Cerebellar nuclear complex (tissue), 1 donor: ENCODE measurements at places on chromosomes 2 and 18.

DNA sequence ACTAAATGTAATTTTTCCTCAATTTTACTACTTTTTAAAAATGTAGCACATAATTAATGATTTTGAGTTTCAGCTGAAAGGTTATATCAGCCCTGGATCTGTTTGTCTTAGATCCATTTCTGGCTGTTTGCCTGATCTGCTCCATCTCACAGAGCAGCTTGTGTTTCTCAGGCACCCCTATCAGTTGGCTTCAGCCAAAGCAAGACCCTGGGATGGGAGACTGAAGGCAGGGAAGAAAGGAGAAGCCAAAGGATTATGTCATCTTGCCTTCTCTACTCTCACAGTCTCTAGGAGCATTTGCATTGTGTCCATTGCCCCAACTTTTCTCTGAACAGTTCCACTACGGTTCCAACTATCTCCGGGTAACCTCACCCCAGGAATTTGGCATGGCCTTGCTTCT, 110.5 kb downstream of the CCDC148 start:
- no peak for DNase-seq

DNA sequence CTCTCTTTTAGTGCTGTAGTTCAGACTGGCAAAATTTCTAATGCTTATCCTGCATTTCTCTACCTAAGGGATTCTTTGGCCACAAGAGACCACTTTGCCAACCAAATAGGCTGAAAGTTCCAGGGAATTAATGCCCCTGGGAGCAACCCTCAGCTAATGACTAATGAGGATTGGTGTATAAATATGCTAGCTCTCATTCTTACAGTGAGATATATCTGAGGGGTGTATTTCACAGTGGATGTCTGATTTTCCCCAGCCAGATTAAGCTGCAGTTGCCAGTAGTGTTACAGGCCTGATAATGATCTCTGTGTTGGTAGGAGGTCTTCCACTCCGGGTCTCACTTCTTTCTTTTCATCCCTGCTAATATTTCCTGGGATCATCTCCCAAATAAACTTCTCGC, 90.4 kb downstream of the GULP1 start:
- DNase-seq: no peak

- DNase-seq: no peak
Observed at GRCh38 chr2:65112633-65113032, 17.3 kb downstream of the RAB1A start.

DNA sequence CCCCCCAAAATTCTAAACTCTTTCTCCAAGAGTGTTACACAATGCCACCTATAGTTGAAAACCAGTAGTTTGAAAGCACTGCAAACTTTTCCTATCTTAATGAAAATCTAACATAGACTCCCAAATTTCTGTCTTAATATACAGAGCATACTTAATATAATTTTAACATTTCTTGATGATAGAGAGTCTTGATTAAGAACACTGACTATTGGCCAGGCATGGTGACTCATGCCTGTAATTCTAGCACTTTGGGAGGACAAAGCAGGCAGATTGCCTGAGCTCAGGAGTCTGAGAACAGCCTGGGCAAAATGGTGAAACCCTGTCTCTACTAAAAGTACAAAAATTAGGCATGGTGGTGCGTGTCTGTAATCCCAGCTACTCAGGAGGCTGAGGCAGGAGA, 34.2 kb downstream of the ASXL2 start:
- DNase-seq: no peak

DNA sequence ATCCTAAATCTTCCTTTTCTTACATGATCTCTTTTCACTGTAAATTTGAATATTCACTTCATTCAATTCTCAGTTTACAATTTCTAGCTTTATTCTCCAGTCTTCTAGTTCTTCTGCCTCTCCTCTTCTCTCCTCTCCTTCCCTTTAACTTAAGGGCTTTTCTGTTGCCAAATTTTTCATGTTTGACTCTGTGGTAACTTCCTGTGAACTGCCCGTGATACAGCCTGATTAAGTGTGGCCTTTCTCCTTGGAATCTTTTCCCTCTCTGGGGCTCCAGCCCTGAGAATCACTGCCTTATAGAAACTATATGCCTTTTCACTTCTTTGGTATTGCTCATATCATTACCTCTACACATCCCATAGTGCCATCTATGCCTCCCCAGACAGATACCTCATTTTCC, 1923.8 kb upstream of the CELF4 start:
- no peak for DNase-seq

DNA sequence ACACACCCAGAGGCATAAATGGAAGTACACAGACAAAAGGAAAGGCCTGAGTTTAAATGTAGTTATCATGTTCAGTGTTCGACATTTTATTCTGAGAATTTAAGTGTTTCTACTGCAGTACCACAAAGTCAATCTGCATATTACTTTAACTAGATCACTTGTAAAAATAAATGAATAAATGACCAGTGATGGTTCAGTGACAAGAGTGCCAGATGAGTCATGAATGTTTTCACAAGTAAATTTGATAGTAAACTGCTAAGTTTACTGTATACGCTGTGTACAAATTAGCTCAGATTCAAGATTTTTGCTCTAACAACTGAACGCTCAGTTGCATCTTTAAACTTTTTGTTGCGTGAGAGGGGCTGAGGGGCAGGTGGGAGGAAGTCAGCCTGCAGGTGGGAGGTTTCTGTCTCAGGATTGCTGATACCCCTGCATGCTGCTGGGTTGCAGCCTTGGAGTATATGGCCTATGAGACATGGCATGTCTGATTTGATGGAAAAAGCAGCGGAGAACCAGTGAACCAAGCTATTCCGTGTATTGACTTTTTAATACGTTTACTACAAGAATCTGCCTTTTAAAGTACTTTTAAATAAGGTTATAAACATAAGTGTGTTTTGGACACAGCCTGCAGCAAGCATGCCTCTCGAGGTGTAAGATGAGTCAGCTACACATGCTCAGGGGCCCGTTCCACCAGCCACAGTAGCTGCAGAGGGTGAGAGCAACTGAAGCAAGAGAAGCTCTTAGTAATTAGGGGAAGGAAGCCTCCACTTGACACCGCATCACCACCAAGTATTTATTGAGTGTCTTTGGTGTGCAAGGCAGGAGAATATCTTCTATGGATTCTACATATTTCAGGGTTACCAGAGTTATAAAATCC, 245.1 kb downstream of the NEDD4L start:
- DNase-seq: no peak

DNA sequence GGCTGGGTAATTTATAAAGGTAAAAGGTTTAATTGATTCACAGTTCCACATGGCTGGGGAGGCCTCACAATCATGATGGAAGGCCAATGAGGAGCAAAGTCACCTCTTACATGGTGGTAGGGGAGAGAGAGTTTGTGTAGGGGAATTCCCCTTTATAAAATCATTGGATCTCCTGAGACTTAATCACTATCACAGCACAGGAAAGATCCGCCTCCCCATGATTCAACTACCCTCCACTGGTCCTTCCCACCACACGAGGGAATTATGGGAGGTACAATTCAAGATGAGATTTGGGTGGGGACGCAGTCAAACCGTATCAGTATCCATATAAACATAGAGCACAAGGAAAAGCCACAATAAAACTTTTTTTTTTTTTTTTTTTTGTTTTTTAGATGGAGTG, 172.6 kb upstream of the PIEZO2 start:
- DNase-seq: no peak

DNA sequence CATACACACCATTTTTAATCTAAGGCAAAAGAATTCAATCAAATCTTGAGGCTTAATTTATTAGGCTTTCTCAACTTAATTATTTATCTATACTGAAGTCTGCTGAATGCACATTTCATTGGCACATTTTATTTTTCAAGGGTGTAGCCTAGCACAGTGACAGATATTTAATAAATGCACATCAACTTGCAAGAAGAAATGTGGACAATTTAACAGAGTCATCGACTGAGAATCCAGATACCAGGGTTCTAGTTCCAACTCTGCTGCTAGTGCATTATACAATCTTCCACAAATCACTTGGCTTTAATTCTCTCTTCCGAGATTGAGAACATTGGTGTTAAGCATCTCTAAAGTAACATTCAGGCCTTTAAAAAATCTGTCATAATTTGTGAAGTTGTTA, 88.5 kb upstream of the RBBP8 start:
- no peak for DNase-seq
